T-cell (primary cell): ENCODE measurements at places on chromosomes 12 and 14.

DNA sequence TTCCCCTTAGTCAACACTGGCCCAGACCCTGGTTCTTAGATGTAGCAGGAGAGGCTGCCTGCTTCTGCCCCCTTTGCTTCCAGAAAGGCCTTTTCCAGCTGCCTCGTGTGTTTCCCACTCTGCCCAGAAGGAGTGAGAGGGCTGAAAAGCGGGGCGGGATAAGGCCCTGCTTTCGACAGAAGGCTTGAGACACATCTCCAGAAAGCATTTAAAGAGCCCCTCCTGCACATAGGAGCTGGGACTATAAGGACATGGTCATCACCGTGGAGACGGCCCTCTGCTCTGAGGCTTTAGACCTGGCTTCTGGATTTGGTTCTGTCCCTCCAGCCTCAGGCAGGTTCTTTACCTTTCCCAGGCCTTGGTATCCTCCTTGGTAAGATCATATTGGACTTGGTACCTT is 11.9 kb downstream of the CALM1 start:
- no peak for DNase-seq

- DNase-seq, result no peak
Observed at GRCh38 chr12:40253936-40254335, 29.1 kb downstream of the LRRK2 start.

DNA sequence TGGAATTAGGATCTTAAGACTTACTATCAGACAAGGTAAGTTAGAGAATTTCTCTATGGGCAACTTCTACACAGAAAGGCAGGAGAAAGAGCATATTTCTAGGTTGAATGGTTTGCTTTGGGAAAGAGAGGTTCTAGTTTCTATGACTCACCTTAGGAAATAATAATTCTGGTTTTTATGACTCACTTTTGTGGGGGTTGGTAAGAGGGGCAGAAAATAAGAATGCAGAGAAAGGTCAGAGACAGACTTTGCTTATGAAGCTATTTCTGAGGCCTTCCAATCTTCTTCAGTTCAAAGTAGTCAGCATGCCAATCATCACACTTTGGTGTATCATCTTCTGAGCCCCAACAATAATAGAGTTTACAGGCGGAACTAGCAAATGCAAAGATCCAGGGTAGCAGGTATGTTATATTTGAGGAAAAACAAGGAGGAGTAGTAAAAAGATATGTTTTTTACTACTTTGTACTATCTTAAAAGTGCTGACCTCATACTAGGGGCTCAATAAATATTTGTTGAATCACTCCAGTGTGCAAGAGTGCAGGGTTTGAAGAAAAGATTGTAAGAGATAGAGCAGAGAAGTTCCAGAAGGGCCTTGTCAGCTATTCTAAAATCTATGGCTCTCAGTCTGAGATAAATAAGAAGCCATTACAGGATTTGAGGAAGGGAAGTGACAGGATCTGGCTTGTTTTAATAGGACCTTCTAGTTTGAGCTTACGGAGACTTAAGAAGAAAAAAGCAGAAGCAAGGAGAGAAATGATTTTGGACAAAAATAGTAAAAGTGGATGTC is 56.7 kb upstream of the LRFN5 start:
- DNase-seq, result no peak

DNA sequence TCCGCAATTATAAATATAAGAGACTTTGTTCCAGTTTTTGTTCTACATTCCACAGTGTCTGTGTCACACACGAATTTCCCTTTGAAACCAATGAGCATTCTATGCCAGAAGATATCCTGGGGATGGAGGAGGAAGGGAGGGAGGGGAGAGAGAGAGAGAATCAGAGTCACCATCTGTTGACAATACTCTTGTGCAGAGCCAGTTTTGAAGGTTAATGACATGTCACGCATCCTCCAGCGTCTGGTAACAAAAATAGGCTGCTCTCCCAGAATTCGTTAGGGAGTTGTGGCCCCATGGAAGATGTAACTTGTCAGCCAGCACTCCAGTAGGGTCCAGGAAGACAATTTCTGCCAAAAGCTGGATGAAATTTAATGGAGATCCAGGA is 213.5 kb upstream of the KRR1 start:
- DNase-seq, result no peak

DNA sequence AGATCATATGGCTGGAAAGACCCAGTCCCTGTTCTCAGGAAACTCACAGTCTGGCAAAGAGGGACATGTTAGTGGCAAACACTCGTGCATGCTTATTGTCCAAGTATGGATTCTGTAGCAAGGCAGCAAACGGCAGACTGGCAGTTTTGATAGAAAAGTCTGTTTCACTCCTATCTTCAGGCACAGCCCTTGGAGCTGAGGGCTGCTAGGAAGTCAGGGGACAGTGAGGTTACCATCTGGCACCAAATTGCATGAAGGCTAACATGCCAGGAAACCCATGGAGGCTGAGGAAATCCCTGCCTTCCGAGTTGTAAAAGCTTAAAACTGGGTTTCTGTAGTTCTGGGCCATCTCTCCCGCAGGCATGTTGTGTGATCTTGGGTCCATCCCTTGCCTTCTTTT is 32.9 kb downstream of the CALM1 start:
- no peak for DNase-seq

DNA sequence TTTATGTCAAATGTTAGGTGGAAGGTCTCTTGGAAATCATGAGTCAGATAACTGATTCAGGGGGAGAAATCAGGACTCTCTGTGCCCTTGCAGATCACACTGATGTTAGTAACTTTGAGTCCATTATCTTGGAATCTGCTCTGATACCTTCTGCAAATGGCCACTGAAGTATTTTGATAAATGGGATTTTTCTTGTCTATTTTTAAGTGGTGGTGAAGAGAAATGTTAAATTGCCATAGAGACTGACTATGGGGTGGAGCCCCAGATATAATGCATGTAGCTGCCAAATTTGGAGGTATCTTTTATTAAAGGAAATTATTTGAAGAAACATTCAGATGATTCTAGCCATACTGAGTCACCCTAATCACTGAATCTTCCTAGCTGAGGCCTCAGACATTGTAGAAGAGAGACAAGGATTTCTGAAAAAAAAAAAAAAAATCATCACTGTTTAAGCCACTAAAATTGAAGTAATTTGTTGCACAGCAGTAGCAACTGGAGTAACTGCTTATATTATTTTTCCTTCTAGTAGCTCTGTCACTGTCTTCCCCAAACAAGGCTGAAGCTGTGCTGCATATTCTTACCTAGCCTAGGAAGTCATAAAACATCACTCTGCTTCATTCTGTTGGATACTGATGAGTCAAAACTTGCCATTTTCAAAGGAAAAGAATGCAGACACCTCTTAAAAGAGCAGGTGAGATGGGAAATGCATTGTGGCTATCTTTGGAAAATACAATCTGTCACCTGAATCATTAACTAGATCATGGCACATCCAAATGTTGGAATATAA is 36.0 kb upstream of the CLEC14A start:
- no peak for DNase-seq

GRCh38 chr12:8899830-8900229 is 14.5 kb upstream of the PHC1 start:
- no peak for DNase-seq

GRCh38 chr12:53071591-53072551 is 7.3 kb downstream of the SPRYD3 start:
- DNase-seq, result no peak

DNA sequence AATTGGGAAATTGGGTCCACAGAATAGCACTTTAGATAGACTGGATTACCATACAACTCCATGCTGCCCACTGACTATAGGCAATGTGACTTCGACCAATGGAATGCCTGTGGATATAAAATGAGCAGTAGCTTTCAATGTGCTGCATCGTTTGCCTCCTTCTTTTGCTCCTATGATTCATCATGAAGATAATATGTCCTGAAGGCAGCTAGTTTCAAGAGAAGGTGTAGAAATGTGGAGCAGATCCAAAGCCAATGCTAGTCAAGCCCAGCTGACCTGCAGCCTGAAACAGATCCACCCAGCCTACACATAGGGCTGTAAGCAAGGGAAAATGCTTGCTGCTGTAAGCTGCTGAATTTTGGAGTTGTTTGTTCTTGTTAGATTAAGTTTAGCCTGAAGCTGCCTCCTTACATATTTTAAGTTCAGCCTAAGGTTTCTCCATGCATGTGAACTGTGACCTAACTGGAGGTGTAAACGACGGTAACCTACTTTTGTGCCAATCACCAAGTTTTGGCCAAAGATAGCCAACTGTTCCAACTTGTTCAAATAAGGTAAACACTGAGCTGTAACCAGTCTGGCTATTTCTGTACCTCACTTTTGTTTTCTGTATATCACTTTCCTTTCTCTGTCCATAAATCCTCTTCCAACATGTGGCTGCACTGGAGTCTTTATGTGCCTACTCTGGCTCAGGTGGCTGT is 169.1 kb upstream of the AVPR1A start:
- no peak for DNase-seq

DNA sequence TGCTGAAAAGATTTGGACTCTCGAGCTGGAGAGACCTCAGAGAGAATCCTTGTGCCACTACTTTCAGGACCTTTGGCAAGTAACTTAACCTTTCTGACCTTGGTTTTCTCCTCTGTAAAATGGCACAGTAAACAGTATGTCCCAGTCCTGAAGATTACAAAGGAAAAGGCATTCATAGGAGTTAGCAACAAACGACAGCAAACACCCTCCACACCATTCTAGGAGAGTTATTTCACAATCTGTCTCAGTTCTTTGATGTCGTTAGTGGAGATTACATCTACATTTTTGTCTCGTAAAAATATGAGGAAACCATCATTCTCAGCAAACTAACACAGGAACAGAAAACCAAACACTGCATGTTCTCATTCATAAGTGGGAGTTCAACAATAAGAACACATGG is 205.7 kb downstream of the ITPR2 start:
- DNase-seq, result no peak

GRCh38 chr12:12604740-12605139 is 6.9 kb upstream of the CREBL2 start:
- DNase-seq, result no peak

GRCh38 chr12:110314308-110314707 is 33.3 kb downstream of the ATP2A2 start:
- DNase-seq, result no peak

GRCh38 chr12:82966001-82966559 is 279.4 kb downstream of the TMTC2 start:
- DNase-seq, result no peak

- DNase-seq, result peak; percentile 74
Observed at GRCh38 chr12:45655186-45655585, 74.3 kb upstream of the ARID2 start.

DNA sequence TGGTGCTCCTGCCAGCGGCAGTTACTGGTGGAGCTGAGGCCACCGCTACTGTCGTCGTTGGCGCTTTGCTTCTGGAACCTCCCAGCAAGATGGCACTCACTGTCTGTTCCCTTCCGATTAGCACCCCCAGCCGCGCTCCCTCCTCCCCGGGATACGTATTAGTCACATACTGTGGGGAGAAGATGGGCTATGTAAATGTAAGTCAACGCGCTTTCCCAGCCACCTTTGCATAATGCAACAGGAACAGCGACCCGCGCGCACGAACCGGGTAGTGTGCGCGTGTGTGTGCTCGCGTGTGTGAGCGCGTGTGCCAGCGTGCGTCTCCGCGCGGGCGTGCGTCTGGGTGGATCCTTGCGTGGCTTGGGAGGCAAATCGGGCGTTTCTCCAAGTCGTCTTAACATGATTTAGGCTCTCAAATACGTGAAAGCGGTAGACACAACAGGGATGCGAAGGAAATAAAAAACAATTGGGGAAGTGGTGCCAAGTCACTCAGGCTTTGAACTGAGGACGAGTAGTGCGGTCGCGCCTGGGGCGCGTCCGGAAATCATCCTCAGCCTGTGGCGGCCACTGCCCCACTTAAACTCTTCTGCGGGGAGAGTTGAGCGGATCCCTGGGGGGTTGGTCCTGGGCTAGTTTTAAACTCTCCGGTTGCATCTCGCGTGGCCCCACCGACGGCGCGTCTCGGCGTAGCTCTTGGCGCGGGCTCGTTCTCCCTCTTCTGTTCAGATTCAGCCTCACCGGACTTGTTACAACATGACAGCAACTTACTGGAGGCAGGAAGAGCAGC is 1.8 kb downstream of the FLRT2 start:
- no peak for DNase-seq

GRCh38 chr12:65574867-65575266 is 249.4 kb upstream of the HMGA2 start:
- DNase-seq, result no peak

- no peak for DNase-seq
Observed at GRCh38 chr12:44155358-44155757, 319.5 kb downstream of the TMEM117 start.

- no peak for DNase-seq
Observed at GRCh38 chr12:5364036-5364770, 67.7 kb upstream of the NTF3 start.

GRCh38 chr12:22312336-22312735 is 22.2 kb downstream of the ST8SIA1 start:
- no peak for DNase-seq

GRCh38 chr14:90517076-90517841 is 120.4 kb downstream of the CALM1 start:
- no peak for DNase-seq

DNA sequence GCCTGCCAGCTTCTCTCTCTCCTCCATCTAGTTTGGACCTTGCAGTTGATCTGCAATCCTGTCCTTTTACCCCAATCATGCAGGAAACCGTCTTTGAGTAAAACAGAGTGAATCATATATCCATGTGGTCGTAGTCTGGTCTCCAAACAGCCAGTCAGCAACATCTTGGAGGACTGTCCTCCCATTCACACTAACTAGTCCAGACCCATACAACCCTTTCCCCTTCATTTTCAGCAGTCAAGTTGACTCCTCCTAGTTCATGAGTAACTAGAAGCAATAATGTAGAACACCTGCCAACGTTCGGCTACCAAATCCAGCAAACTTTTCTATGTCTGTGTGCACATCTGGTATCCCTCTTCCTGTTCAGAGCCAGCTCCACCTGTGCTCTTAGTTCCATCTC is 10.8 kb upstream of the BIN2 start:
- no peak for DNase-seq

- no peak for DNase-seq
Observed at GRCh38 chr12:112357214-112357613, 25.0 kb downstream of the HECTD4 start.

DNA sequence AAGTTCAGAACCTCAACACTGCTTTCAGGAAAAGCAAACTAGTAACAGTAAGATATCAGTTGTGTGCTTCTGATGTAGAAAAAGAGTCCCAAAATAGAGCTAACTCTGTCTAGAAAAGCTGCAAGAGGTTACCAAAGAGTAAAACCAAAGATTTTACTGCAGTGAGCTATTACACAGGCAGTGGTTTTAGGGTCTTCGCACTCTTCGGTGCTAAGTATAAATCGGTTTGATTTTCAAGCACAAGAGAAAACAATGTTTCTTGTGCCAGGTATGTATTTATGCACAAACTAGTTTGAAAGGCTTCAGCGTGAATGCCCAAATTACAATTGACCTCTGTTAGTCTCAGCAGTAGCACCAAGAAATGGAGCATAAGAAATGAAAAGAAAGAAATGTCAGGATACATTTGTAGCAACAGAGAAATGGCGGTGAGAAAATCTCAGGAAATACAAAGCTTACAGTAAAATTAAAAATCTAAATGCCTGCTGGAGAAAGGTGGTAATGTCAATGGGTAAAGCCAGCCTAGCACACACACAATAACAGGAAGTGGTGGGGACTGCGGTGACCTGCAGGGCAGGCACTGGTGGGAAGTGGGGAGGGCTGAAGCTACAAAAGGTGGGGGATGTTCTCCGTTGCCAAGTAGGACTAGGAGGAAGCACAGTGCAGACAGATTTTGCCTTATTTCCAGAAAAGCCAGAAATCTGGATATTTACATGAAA is 18.0 kb upstream of the DYRK2 start:
- DNase-seq, result peak; percentile 91

- no peak for DNase-seq
Observed at GRCh38 chr12:26939192-26939832, 1.0 kb downstream of the FGFR1OP2 start.
